EL (cell line): ENCODE measurements at places on chromosomes 11 and 22.

DNA sequence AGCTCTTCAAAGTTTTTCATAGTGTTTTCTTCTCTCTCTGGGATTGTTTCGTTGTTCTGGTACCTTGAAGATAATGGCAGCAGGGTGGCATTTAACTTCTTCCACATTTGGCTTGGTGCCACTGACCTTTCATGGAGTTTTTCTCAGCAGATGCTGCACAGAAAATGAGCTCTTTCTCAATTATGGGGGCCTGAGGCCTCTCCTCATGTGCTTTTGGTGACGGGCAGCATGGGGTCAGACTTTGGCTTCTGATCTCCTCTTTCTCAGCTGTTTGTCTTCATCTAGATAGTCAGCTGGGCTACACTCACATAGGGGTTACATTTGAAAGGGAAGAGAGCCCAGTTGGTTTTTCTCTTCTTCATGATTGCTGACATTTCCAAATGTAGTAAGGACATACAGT, 76.3 kb downstream of the FAT3 start:
- no peak for DNase-seq

DNA sequence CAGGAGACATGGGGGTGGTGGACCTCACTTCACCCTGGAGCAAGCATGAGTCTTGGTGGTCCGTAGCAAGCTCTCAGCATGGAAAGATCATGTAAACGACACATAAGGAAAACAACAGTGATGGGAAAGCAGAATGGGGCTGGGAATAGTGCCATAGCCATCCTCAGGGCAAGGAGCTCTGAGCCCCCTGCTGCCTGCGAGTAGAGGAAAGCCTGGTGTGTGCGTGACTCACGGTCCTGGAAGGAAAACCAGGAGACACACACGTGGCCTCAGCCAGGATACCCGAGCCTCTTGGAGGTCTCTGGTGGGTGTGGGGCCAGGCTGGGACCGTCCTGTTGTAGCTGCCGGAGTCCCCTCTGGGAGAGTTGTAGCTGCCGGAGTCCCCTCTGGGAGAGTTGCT, 12.4 kb downstream of the SHANK3 start:
- peak; percentile 30 for DNase-seq

GRCh38 chr11:114499756-114500155, 59.9 kb downstream of the NXPE1 start:
- no peak for DNase-seq

DNA sequence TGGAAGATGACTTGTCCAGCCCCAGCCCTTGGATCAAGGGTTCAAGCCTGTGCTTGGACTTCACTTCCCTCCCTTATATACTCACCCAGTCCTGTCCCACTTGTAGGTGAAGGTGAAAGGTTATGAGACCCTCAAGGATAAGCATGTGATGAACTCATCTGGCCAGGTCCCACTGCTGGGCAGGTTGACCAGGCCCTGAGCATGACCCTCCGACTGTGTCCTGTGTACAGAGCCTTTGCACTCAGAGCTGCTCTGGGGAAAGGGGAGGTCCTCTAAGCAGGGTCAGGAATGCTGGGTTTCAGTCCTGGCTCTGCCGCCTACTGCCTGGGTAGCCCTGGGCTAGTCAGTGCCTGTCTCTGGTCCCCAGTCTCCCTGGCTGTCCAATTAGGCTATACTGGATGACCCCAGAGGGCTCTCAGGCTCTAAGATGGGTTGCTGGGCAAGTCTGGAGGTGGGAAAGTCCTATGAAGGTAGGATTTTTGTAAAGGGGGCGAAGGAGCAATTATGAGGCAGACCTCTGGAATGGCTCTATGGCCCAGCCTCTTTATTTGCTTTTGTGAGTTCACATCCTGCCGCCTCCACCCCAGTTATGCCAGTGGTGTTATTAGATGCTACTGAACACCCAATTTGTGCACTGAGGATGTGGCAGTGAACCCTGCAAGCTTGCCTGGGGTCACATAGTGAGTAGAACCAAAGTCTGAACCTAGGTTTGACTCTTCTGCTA, 14.1 kb downstream of the DGAT2 start:
- peak; percentile 29 for DNase-seq

GRCh38 chr11:85889676-85890579, 34.7 kb downstream of the CCDC83 start:
- peak; percentile 87 for DNase-seq

- no peak for DNase-seq
These were observed 104.0 kb upstream of the AKIP1 start for GRCh38 chr11:8806974-8807373.

GRCh38 chr22:45429981-45430775, 16.7 kb downstream of the RIBC2 start:
- DNase-seq = no peak

DNA sequence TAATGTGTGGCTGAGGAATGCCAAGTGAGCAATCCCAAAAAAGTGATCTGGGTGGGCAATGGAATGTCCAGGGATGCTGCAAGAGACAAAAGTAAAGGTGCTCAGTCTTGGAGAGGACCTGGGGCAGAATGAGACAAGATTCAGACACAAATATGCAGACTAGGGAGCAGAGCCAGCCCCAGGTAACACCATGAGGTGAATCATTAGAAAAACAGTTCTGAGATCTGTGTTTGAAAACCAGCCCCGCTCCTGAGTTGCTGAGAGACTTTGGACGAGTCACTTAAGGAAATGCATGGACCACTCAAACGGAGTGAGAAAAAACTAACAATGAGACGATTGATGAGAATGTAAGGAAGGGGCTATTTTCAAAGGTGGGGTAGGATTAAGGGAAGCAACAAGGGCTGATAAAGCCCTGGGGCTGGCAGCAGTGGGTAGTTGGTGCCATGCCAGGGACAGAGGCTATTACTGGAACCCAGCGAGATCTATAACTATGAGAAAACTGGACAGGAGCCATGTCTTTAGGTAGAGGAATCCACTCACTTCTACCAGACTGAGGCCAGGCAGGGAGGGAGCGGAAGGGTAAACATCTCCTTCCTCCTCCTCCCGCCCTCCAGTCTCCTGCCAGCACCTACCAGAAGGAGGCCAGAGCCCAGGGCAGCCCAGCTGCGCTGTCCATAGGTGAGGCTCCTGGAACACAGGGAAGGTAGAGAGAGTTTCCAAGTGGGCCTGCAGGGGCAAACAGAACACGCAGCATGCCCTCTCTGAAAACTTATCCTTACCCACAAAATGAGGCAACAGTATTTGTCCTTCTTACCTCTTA, 130.4 kb upstream of the TEAD1 start:
- peak; percentile 28 for DNase-seq

DNA sequence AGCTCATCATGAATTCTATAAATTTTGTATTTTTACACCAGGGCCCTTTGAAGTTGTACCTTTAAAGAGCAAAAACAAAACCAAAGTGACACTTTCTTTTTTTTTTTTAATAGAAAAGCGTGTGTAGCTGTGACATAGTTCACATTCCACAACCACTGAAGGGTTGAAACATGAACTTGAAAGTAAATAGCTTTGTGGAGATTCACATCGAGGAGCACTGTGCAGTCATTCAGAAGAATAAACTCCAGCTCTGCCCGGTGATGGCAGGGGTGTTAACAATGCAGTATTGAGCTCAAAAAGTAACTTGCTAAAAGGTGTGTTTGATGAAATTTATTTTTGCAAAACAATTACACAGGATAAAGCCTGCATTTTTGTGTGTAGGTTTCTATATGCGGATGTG, 1166.2 kb downstream of the TBC1D22A start:
- DNase-seq = no peak

- DNase-seq = no peak
These were observed 34.5 kb upstream of the TEF start for GRCh38 chr22:41347066-41347859.

- no peak for DNase-seq
These were observed 173.7 kb downstream of the CEP164 start for GRCh38 chr11:117501237-117501898.

DNA sequence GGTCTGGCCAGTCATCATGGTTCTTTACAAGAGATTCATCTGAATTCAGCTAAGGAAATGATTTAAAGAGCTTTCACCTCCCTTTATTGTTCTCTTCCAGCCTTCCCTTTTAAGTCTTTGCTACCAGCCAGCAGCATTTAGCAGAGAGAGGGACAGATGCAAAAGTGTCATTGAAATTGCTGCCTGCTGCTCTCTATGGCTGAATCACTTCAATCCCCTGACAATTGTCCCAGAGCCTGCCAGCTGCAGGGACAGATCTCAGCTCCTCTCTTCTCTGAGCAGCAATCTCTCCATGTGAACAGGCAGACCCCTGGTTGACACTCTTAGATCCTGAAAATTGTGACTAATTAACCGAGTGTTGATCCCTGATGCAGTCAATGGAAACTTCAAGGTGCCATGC, 816.9 kb upstream of the CCDC90B start:
- DNase-seq = no peak

DNA sequence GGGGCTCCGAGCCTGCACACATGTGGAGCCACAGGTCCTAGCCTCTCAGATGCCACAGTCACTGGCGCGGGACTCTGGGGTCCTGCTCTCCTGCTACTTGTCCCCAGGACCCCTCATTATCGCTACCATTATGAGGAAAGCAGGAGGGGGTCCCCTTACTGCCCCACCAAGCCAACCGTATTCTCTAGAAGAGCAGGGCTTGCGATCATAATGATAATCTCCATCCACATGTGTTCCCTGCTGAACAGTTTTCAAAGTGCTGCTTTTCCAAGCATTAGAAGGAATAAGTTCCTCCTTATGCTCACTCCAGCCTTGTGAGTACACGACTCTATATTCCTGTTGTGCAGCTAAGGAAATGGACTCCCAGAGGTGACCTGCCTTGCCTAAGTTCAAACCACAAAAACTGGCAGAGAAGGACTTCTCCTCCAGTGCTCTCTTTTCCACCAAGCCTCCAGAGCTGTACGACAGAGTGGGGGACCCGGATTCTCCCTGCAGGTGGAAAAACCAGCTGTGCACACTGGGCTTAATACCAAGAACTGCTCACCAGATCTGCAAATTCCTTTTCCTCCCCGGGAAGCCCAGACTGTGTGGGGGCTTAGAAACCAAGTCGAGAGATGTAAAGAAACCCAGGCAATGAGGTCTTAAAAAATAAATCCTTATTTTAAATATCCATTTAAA, 92.8 kb upstream of the DRD2 start:
- DNase-seq = no peak
